BJ (cell line): ENCODE measurements at places on chromosomes 7 and 10.

DNA sequence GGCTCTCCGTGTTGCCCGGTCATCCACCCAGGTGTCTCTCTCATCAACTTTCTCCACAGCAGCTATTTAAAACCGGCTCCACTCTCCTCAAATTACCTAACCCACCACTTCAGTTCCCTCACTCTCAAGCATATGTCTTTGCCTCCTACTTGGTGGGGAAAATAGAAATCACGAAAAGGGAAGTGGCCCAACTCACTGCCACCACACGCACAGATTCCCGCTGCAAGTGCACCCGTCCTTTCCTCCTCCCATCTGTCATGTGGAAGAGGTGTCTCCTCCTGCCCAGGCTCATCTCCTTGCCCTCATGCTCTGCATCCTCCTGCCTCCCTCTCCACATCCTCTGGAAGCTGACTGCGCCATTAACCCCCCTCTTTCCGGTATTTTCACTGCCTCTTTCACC lies 80.8 kb upstream of the MKX start:
- no peak for DNase-seq

- no peak for DNase-seq
Observed at GRCh38 chr7:121499624-121500023, 103.5 kb upstream of the FAM3C start.

- DNase-seq = no peak
Observed at GRCh38 chr10:17181751-17182150, 19.7 kb downstream of the TRDMT1 start.

GRCh38 chr10:133357285-133358161 lies at the start of gene FUOM:
TSS of gene FUOM (minus strand) at chr10:133358019. CDS start at chr10:133358007, 12 bp downstream.
- DNase-seq = no peak

DNA sequence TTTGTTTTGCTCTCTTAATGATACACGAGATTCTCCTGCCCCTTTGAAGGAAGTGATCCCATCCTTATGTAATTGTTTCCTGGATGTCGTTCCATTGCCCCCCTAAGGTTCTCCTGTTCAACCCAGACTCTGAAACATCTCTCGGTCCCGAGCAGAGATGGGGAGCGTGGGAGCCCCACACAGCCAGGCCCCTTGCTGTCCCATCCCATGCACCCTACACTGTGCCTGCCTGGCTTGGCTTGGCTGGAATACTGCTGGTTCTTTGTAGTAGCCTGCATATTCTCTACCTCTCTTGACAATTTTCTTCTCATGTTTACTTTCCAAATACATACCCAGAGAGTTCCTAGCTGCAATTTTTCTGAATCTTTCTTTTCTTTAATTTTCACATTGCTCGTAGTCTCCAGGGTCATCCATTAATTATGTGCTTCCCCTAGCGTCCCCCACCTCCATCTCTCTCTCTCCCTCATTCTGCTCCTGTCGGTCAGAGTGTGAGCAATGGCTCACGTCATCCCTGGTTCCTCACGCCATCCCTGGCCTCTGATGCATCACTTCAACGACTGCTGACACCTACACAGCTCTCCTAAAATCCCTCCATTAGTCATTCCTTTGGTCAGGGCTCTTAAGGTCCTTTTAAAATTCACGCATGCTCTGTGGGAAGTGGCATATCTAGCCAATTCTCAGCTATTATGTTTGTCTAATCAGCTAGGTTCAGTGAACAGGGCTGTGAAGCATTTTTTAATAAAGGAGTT lies 32.5 kb upstream of the GPR158 start:
- no peak for DNase-seq

GRCh38 chr10:47035819-47036337 lies 124.7 kb downstream of the PTPN20 start:
- no peak for DNase-seq

- DNase-seq = no peak
Observed at GRCh38 chr10:76640806-76641205, 996.8 kb downstream of the KCNMA1 start.
